ENCODE measurements at places on chromosomes 7 and 10.

GRCh38 chr7:96719164-96719563 is 9.5 kb upstream of the SEM1 start:
- peak; percentile 75 for DNase-seq

DNA sequence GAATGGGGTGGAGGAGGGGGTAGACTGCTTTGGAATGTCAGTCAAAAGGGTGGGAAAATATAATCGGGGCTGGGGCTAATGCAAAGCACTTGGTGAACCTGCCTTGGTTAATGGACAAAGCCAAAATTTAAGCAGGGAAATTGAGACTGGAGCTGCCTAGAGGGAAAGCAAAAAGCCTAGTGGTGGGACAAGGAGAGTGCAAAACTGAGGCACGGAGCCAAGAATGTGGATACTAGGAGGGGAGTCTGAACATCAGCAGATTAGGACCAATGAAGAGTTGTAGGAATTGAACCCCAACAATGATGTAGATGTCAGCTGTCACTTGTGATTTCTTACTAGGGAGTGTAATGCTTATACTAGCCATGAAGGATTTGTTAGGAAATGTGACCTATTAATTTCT is 195.9 kb downstream of the MDFIC start:
- DNase-seq, result no peak

- DNase-seq, result no peak
Measured at GRCh38 chr10:51321300-51321699, 247.0 kb downstream of the PRKG1 start.

- DNase-seq, result peak; percentile 26
Measured at GRCh38 chr10:124066781-124067714, 26.4 kb downstream of the CHST15 start.

- no peak for DNase-seq
Measured at GRCh38 chr10:81403451-81403850, 471.5 kb upstream of the NRG3 start.

DNA sequence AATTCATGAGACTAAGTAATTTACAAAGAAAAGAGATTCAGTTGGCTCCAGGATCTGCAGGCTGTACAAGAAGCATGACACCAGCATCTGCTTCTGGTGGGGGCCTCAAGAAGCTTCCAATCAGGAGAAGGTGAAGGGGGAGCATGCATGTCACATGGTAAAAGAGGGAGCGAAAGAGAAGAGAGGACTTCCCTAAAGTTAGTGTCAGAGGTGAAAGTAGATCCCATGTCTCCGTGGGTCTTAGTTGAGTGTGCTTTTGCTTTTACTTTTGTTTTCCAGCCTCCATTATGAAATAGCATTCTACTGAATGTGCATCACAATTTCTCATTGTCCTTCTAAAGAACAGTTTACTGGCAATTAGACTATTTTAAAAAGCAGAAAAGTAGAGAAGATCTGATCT is 213.6 kb upstream of the FZD1 start:
- DNase-seq, result no peak
